ENCODE measurements at places on chromosomes 4 and X. TPM values are rescaled to one million over a fixed set of nuclear protein-coding genes. Genes with fewer than 3 reads are reported as not detected.
A peak's percentile ranks its signal among the peaks of the same experiment; 100 is the strongest.

DGKK gene
- not detected for total RNA-seq

SMIM31 gene
- total RNA-seq, result not detected

NDST4 gene
- total RNA-seq, result not detected

HSFX1 gene
- total RNA-seq, result 0.58 TPM

SUPT20HL1 gene
- total RNA-seq, result not detected

PLP1 gene
- total RNA-seq, result not detected

REPS2 gene
- not detected for total RNA-seq

DNA sequence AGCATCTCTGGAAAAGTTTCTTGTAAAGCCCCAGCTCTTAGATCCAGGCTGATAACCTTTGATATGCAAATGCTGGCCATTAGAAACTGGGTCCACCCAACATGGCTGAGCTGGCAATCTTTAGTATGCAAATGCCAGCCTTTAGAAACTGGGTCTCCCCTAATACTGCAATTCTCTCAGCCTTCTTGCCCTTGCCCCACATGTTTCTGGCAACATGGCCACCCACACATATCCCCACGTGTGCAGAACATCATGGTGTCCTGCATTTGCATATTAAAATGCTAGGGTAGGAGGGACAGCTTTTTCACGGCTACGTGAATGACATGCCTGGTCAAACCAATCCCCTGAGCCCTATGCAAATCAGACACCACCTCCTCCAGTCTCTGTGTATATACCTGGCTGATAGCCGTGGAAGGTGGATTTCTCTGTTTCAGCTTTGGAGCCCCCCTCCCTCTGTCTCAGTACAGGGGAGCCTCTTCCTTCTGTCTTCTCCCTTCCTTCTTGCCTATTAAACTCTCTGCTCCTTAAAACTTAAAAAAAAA lies 344.0 kb upstream of the NWD2 start:
- no peaks in the 10 kb centered on the region for H3K4me1 ChIP-seq
- no peak for DNase-seq
- no peaks in the 10 kb centered on the region for H3K36me3 ChIP-seq
- no peaks in the 10 kb centered on the region for H3K27me3 ChIP-seq

GRCh38 chr4:107034996-107035818 lies 906 bp downstream of the DKK2 start:
- peak; percentile 55 for DNase-seq
- peak overlapping the region; percentile 84 for H3K4me3 ChIP-seq
- no peak overlapping the region for H3K27ac ChIP-seq
- H3K27me3 ChIP-seq, result peaks cover 60% of the 10 kb centered on the region

DNA sequence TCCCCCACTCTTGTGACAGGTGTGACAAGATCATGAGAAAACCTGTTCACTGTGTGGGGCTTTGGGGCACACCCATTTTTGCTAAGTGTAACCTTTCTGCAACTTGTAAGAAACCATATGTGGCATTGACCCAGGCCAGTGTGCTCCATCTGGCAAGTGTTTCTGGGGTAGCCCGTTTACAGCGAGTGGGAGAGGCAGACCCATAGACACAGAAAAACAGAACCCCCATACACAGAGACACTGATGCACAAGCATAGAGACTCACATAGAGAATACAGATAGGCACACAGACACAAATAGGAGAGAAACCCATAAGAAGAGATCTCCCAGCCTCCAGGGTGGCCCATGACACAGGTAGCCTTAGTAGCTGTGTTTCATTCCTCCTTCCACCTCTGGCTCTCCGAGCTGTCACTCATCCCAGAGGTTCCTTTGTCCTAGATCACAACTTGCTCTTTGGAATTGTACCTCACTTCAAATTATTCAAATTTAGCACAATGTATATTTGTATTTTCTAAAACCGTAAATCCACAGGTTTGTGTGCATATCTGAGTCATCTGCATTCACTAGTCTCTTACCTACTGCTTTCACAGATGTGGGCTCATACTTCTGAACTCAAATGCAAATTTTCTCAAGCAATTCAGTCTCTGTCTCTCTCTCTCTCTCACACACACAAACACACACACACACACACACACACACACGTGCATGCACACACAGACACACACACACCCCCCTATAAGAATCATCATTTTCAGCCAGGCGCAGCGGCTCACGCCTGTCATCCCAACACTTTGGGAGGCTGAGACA lies 114.4 kb downstream of the SH3KBP1 start:
- peak overlapping the region; percentile 93 for H3K27ac ChIP-seq
- H3K4me1 ChIP-seq, result peaks cover 46% of the 10 kb centered on the region
- no peak for DNase-seq
- H3K4me3 ChIP-seq, result peak overlapping the region; percentile 72

- H3K36me3 ChIP-seq, result no peaks in the 10 kb centered on the region
- peaks cover 2% of the 10 kb centered on the region for H3K27me3 ChIP-seq
- H3K4me1 ChIP-seq, result no peaks in the 10 kb centered on the region
- no peak for DNase-seq
Observed at GRCh38 chrX:9330249-9330982, 134.4 kb upstream of the TBL1X start.

GRCh38 chr4:48022192-48022799 lies 5.7 kb downstream of the NIPAL1 start:
- no peak overlapping the region for H3K27ac ChIP-seq
- H3K36me3 ChIP-seq, result no peaks in the 10 kb centered on the region
- peaks cover 14% of the 10 kb centered on the region for H3K27me3 ChIP-seq
- no peak for DNase-seq
- no peak overlapping the region for H3K4me3 ChIP-seq

DNA sequence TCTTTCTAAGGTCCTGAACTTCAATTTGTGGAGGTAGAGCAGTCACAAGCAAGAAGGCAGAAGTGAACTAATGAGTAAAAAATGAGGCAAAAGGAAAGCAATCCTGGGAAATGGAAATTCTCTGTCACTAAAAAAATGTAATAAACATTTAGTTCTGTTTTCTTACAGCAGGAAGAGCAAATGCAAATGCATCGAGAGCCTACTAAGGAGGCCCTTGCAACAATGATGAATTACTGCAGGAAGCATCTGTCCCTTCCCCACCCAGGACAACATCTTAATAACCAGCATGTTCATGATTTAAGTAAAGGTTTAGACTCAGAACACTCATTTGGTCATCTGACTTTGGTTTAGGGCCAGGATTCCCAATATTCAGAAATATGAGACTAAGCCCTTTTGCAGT lies 341.4 kb upstream of the NOCT start:
- no peak for DNase-seq
- H3K36me3 ChIP-seq, result no peaks in the 10 kb centered on the region
- no peak overlapping the region for H3K27ac ChIP-seq

GRCh38 chrX:41348551-41348950 lies 14.6 kb downstream of the DDX3X start:
- no peak overlapping the region for H3K4me3 ChIP-seq
- peaks cover 56% of the 10 kb centered on the region for H3K36me3 ChIP-seq
- H3K27me3 ChIP-seq, result no peaks in the 10 kb centered on the region
- no peak for DNase-seq

- DNase-seq, result no peak
- no peaks in the 10 kb centered on the region for H3K4me1 ChIP-seq
- no peak overlapping the region for H3K4me3 ChIP-seq
Observed at GRCh38 chr4:138086611-138087041, 155.5 kb downstream of the SLC7A11 start.

DNA sequence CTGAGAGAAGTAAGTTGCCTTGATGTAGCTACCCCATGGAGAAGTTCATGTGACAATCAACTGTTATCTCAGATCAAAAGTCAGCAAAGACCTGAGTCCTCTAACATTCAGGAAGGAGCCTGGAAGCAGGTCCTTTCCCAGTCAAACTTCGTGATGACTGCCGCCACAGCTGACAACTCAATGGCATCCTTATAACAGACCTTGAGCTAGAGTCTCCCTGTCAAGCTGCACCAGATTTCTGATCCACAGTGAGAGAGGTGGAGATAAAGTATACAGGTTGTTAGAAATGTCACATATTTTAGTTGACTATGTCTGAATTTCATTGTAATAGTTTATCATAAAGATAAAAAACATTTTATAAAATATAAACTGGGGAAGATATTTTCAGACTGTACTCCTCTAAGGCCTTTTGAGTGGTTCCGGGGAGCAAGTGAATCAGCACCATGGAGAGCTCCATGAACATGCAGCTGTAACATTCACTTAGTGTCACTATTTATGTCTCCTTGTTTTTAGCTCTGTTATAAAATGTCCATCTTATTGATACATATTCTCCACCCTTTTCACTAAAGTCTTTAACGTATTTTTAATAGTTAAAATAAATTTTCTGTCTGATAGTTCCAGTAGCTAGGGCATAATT lies 1653.5 kb upstream of the AGA start:
- H3K4me3 ChIP-seq, result no peak overlapping the region
- peak; percentile 58 for DNase-seq

DNA sequence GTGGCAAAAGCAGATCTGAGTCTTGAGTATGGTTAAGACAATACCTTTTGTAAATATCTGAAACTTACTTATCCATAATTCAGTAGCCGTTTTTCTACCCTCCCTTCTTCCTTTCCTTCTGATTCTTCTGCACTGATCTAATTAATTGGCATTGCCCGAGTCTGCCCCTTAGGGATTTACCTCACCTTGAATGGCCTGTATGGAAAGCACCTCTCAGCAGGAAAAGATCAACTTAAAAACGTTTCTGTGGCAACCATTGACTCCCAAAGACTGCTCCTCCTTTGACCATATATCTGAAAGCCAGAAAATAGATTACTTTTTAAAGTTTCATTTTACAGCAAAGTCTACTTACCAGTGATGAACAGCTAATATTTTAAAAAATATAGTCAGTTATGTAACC lies 496.5 kb upstream of the LCORL start:
- H3K27me3 ChIP-seq, result no peaks in the 10 kb centered on the region
- no peaks in the 10 kb centered on the region for H3K4me1 ChIP-seq
- H3K4me3 ChIP-seq, result no peak overlapping the region
- no peaks in the 10 kb centered on the region for H3K36me3 ChIP-seq

GRCh38 chrX:12843061-12843667 lies 23.7 kb upstream of the TLR7 start:
- H3K4me3 ChIP-seq, result peak overlapping the region; percentile 83
- H3K36me3 ChIP-seq, result no peaks in the 10 kb centered on the region
- no peak for DNase-seq
- H3K27ac ChIP-seq, result peak overlapping the region; percentile 95
- peaks cover 14% of the 10 kb centered on the region for H3K4me1 ChIP-seq
- H3K27me3 ChIP-seq, result no peaks in the 10 kb centered on the region

DNA sequence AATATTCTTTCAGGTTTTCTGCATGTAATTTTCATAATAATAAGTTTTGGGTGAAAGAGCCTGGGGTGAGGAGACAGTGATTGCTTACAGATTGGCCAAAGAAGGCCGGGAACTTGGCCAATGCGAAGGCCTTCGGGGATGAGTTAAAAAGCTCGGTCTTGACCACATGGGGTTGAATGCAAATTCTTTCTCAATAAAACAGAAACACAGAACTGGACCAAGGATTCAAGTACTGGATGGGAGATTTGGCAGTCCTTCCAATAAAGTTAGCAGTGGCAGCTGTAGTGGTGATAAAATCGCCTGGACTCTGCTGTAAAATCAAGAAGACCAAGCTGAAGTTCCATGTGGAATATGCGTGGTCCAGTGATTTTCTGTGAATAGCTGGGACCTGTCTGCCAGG lies 282.2 kb upstream of the KLF3 start:
- no peaks in the 10 kb centered on the region for H3K4me1 ChIP-seq
- DNase-seq, result no peak
- H3K4me3 ChIP-seq, result no peak overlapping the region
- peaks cover 3% of the 10 kb centered on the region for H3K27me3 ChIP-seq
- no peak overlapping the region for H3K27ac ChIP-seq
- no peaks in the 10 kb centered on the region for H3K36me3 ChIP-seq

GRCh38 chr4:159096434-159096833 lies 6.4 kb upstream of the RAPGEF2 start:
- peaks cover 4% of the 10 kb centered on the region for H3K27me3 ChIP-seq
- no peaks in the 10 kb centered on the region for H3K36me3 ChIP-seq
- H3K4me3 ChIP-seq, result no peak overlapping the region

Data from activated CD4-positive, alpha-beta T cell treated with anti-CD3 and anti-CD28 coated beads, Interleukin-2, amount 10 ng/mL, durations not matched to agents 24 days and 14 days (primary cell).